ENCODE measurements at places on chromosomes 16 and 17. TPM values are rescaled to one million over a fixed set of nuclear protein-coding genes. Genes with fewer than 3 reads are reported as not detected.
A peak's percentile ranks its signal among the peaks of the same experiment; 100 is the strongest.

DNA sequence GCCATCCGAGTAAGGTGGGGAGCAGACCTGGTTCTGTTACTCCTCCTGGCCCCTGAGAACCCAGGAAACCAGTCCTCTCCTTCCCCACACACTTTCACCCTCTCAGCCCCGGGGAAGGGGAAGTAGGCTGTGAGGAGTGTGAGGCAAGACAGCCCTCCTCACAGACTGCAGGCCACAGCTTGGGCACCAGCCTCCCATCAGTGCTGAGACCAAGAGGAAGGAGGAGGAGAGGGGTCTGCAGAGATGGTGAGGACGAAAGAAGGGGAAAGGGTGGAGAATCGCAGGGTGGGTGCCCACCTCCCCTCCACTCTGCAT lies 7.0 kb downstream of the G6PC3 start:
- DNase-seq = no peak

DNA sequence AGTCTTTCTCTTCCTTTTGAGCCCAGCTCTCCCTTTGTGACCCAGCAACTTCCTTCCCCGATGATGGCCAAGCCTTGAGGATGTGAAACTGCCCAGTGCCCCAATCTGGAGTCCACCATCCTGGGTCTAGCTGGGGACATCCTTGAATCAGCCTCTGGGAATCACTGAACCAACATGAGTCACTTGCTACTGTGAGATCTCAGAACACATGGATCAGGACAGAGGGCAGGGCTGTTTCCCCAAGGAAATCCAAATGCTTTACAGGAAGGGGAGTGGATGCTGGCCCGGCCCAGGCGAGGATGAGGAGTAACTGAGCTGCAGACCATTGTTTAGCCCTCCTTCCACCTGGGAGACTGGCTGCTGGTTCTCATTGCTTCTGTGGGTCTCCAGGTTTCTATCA lies 547.6 kb downstream of the WWOX start:
- DNase-seq = no peak

GRCh38 chr17:27546624-27547300 lies 84.2 kb upstream of the LGALS9 start:
- no peak for DNase-seq

DNA sequence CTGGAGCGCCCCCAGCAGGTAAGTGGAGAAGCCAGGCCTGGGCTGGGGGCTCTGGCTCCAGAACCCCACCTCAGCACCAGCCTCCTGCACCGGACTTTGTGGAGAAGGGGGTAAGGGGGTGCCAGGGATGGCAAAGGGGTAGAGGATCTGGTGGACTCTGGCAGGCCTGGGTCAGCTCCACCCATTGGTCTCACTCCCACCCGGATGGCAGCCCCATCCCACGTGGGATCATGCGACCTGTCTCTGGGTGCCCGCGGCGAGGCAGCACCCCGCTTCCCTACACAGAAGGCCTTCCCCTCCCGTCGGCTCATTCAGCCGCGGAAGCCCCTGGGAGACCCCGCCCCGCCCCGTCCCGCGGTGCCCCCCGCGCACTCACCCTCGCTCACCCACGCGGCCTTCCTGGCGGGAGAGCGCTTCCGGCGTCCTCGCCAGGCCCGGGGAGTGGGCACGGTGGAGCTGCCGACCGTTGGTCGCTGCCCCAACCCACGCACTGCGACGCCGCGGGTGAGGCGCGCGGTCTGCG lies 498 bp upstream of the PLEKHG4 start:
- no peak for DNase-seq

- DNase-seq = peak; percentile 50
These were observed 4.9 kb downstream of the UBE2O start for GRCh38 chr17:76447931-76448652.

GRCh38 chr17:8436844-8437171 lies 1.1 kb downstream of the NDEL1 start:
- no peak for DNase-seq

DNA sequence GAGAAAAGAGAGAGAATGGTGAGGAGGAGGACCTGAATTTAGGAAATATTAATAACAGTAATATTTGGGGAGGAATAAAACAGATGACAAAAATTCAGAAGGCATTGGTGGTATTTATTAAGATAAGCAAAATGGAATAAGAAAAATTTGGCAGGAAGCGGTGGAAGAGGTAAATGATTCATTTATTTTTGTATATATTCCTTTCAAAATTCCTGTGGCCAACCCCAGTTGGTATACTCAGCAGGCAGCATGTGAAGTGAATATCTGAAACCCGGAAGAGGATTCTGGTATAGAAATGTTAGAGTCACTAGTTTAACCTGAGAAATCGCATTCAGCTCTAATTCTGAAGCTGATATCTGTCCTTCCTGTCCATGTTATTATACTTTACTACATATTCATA lies 792.0 kb downstream of the KCNJ2 start:
- no peak for DNase-seq

GRCh38 chr17:73132085-73132492 lies 32.7 kb upstream of the SSTR2 start:
- no peak for DNase-seq

- DNase-seq = no peak
These were observed 135.1 kb upstream of the CORO6 start for GRCh38 chr17:29757788-29758187.

DNA sequence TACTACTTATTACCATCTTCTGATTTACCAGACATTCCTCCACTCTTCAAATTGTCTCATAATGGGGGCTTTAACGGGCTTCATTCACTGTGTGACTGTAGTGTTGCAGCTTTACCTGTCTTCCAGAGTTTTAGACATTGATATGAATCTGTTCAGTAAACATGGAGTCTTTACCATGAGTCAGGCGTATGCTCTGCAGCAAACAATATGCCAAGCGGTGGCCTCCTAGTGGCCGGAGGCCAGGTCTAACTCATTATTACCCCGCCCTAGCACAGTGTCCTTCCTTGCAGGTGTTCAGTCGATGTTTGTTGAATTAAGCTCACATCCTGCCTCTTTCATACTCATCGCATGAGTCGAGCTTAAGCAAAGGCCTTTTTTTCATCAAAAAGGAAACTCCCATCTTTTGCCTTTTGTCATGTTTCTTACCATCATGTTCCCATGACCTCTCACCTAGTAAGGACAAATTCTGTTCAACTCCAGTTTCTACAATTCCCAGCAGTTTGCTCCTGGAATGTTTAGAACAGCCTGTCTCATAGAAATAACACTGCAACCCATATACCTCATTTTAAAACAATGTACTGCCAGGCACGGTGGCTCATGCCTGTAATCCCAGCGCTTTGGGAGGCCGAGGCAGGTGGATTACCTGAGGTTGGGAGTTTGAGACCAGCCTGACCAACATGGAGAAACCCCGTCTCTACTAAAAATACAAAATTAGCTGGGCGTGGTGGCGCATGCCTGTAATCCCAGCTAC lies 39.4 kb downstream of the TUBD1 start:
- no peak for DNase-seq

DNA sequence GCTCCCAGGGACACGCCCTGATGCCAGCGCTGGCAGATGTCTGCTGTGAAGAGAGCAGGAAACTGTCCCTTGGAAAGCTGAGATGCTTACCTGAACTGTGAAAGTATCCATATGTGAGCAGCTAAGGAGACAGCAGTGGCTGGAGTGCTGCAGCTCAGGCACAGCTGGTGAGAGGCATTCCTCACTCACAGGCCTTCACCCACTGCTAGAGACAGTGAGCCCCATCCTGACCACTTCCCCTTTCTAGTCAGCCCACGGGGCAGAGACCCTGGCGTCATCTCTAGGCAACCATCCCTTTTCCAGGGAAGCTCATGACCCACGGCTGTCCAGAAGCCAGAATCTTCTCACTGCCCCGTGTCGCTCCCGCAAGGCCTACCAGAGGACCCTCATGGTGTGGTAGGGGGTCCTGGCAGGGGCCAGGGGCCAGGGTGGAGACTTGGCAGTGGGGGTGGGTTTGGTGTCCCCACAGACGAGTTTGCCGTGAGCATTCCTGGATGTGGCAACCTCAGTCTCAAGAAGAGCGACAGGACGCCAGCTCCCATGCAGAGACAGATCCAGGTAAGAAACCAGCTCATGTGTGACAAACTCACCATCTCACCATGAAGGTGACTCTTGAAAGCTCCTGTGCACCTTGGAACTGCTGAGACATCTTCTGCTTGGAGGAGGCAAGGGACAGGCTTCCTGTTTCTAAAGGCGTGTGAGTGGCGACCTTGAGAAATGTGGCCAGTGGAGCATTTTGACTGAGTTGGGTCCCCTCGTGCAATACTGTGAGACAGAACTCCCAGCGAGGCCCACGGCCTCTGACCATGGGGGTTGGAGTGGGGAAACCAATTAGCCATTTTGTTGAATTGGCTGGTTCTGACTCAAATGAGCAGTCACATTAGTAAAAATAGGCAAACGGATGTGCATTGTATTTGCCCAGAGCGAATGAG lies at the start of gene SCIMP:
TSS of gene SCIMP (minus strand) at position 216 of the 932 bp plus-strand sequence. CDS start at position 111, 105 bp downstream.
- no peak for DNase-seq

GRCh38 chr16:65375651-65376050 lies 253.8 kb upstream of the CDH11 start:
- no peak for DNase-seq

DNA sequence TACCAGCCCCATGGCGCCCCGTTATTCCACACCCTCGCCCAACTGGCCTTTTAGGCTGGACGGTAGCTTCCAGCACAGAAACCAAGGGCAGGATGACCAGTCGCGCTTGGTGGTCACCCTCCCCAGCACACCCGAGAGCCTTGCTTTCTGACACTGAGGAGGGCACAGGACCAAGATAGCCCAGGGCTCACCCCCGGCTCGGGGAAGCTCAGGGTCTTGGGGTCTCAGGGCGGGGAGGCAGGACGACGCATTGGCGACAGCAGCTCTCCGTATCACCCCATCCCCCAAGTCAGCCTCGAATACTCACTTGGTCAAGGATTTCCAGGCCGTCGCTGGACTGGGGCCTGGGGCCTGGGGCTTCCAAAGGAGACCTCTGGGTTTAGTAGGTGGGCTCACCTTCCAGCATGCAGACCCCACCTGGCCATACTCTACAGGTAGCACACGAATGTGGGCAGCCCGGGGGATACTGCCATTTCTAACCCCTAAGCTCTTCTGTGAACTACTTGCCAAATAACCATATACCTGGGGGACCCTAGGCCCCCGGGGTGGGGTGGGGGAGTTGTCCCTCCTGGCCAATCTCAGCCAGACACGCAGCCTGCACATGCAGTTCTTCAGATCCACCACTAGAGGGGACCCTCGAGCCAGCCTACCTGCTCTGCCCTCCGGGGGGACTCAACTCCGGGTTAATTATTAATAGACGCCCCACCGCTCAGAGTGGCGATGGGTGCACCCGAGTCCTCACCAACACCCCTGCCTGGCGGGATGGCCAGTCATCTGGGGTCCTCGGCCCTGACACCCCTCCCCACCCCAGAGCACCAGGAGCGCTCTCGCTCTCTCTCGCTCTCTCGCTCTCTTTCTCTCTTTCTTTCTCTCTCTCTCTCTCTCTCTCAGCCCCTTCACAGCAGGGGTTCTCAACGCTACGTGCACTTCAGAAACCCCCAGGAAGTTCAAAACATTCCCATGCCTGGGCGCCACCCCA lies 30.0 kb downstream of the TBC1D16 start:
- no peak for DNase-seq

DNA sequence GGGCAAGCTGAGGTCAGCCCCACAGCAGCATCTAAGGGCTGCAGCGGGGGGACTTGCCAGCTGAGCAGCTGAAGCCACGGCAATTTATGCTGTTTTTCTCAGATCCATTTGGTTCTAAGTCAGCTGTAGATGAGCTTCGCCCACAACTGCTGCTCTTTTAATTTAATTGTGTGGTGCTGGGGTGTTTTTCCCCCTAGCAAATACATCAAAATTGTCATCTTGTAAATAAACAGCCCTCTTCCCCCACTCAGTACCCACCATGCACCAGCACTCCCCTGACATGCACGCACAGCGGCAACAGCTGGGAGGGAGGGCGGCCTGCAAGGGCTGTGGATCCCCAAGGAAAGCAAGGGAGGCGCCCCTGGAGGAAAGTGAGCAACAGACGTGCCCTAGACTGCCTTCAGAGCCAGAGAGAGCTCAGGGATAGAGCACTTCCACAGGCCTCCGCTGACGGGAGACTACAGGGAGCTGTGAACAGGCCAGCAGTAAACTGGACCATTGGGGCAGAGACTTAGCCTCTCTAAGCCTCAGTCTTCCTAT lies 149.5 kb downstream of the TMEM132E start:
- DNase-seq = no peak

DNA sequence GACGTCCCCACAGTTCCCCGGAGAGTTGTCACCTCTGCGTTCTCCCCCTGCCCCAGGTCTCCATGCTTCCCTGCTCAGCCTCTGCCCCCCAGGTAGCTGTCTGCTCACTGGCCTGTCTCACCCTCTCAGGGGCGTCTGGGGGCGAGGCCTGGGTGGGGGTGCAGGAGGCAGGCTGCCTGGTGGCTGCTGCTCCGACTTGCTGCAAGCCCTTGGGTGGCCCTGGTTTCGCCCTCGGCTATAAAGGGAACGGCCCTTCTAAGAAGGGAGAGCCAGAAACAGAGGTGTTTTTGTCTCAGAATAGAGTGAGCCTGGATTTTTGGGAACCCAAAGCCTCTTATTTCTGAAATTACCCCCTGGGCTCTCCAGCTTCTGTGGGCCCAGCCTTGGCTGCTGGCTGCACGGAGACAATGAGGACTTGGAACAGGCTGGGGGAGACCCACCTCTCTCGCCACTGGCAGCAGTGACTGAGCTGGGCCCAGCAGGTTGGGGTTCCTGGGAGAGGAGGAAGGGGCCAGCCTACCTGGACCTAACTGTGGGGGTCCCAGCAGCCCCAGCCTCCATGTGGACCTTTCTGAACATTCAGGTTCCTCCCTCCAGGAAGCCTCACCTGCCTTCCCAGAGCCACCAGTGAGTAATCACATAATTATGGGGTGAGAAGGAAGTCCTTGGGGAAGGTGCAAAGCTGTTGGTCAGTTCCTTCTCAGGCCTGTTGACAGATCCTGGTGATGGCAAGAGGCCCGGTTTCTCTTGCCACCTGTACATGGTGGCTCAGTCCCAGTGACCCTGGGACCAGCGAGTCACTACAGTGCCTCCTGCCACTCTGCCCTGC lies 15.5 kb upstream of the SPNS2 start:
- no peak for DNase-seq

- no peak for DNase-seq
These were observed 31.4 kb downstream of the ACTG1 start for GRCh38 chr17:81481073-81481799.

DNA sequence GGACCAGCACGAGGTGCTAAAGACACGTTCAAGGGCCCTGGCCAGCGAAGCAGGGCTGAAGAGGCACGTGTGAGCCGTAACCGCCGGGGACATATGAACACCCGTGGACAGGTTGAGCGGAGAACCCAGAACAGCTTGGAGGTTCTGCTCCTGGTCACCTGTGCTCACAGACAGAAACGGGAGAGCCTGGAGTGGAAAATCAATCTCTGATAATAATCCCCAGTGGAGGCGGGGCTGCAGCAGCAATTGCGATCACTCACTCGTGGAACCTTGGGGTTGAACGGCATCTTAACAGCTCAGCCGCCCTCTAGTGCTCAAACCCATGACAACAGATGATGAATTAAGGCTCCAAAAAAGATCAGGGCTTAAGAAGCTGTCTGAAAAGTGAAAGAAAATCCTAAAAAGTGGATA lies 25.6 kb downstream of the WIPI1 start:
- DNase-seq = no peak

Gene HSD17B1
- 0.76 TPM for total RNA-seq

Gene SCIMP
- total RNA-seq = not detected

Gene CCL16
- not detected for total RNA-seq

Gene SPATA22
- not detected for total RNA-seq

Gene METTL22
- 50.7 TPM for total RNA-seq

Gene RUNDC1
- 10.7 TPM for total RNA-seq

Gene DNAH9
- total RNA-seq = not detected

Gene PRSS36
- 1.1 TPM for total RNA-seq

Gene ANKFN1
- not detected for total RNA-seq

Gene EFCAB5
- total RNA-seq = 0.84 TPM
